ENCODE measurements at places on chromosomes 6 and 20. TPM values are rescaled to one million over a fixed set of nuclear protein-coding genes. Genes with fewer than 3 reads are reported as not detected.

Gene TP53INP2
- 7.6 TPM for total RNA-seq

Gene CABLES2
- total RNA-seq = 1.0 TPM

Gene BTN1A1
- not detected for total RNA-seq

Gene SLC25A27
- total RNA-seq = 7.0 TPM
